ENCODE measurements at places on chromosomes 7 and 10.

GRCh38 chr7:151113344-151114150, 27.3 kb downstream of the AGAP3 start:
- no peak for DNase-seq

DNA sequence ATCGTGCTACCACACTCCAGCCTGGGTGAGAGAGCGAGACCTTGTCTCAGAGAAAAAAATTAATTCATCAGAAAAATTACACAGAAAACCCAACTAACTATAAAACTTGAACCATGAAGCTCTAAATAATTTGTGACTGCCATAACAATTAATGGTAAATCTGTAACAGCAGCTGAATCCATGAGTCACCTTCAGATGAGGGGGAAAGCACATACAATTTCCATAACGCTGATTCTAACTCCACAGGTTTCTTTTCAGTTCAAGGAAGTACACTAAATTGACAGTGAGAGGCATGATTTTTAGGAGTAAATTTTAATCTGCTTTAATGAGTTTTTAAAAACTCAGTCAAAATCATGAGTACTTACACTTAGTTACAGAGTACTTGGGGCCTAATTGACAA, 120.1 kb upstream of the NOBOX start:
- no peak for DNase-seq

DNA sequence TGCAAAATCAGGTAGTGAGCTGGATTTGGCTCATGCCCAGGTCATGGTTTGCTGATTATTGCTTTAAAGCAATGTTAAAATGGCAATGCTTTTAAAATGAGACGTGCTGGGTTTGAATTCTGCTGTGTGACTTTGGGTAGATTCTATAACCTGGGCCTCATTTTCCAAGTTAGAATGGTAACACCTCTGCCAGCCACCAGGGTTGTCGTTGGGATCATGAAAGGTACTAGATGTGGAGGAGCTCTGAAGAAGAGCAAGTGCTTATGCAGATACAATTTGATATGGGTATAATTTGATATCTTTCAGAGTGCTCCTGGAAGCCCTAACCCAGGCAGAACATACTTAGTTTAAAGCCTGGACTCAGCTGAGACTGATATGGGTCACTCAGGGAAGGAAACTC, 60.0 kb downstream of the EVX1 start:
- DNase-seq = no peak

DNA sequence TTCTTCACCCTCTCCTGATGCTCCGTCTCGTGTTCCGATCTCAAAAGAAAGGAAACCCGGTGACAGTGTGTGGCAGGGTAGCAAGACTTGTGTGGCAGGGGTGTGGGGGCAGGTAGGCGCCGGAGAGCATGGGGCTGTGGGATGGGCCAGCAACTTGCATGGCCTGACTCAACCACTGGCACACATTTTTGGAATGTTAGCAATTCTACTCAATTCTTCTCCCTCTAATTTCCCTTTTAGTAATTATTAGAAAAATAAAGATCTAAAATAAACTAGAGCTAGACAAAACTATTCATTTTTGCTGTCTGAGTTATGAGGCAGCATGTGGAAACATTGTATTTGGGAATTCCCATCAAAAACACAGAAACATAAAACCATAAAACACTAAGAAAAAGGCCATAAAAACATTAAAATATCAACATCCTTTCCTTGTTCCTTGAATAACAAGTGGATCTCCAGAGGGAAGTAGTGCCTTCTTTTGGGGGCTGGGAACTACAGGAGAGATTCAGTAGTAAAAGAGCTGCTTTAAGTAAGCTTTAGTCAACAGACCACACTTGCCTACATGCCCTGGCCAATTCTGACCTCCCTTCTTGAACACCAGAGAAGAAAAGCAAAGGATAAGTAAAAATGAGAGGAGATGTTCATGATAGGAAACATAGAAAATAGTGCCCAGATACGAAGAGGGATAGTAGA, 21.8 kb downstream of the SEMA3C start:
- DNase-seq = no peak

GRCh38 chr10:36302086-36302485, 660.0 kb upstream of the FZD8 start:
- no peak for DNase-seq

- no peak for DNase-seq
Observed at GRCh38 chr10:107814865-107815487, 650.5 kb upstream of the SORCS1 start.

DNA sequence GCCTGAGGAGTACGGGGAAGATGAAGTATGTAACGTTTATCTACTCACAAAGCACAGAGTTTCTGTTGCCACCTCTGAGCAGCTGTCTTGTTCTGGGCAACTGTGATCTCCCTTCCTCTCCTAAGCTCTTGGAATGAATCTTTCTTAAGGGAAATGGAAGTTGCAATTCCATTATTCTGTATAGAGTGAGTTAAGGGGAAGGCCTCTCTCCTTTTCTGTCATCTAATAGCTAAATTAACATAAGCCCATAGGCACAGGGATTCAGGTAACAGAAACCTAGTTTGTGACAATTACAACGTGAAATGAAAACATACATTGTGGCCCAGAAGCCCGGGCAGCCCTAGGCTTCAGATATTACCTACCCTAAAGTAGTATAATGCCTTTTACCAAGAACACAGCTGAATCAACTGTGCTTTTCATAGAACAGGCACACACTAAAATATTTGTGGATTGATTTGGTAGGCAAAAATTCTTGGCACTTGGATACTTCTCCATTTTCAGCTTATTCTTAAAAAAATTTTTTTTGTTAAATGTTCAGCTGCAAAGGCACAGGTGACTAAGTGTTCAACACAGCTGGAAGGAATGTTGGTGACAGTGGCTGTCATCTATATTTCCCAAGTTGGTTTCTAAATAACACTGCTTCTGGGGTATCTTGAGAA, 3.8 kb upstream of the PDCD4 start:
- no peak for DNase-seq

GRCh38 chr7:158682456-158682855, 22.1 kb downstream of the NCAPG2 start:
- DNase-seq = no peak

DNA sequence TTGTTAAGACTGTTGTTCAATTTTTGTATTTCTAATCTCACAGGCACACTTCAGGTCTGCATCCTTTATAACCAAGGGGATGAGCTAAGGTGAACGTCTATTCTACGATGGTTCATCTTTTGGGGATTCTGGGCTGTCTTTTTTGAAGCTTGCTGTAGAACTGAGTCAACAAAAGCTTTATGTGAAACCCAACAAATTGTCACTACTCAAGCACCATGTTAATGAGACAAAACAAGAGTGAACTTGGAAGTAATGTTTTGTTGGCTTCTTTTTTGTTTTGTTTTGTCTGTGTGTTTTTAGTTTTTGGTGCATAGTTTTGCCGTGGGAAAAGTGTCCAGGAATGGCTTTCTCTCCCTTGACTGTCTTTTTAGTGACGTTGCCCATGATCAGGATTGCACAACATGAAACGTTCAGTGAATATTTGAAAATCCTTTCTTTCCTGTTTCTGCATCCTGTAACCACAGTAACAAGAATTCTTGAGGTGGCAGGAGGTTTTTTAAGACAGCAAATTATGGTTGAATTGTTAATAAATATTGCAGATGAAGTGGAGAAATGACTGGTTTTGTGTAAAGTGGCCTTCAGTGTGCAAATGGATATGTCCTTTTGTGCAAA, 65.6 kb downstream of the WIPF3 start:
- DNase-seq = no peak

DNA sequence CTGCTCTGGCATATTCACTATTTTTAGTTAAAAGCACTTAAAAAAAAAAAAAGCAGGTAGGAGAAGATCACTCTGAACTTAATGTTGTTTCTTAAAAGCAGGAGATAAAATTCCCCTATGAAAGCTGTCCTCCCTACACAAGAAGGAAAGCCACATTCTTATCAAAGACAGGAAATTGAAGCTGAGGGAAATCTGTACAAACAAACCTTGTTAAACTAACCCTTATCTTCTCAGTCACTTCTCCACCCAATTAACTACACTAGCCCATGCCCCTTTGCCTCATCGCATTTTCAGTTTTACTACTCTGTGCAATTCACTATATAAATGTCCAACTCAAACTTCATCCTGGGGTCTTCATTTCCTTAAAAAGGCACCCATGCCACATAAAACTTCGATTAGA, 2.7 kb upstream of the CDCA7L start:
- DNase-seq = no peak

- DNase-seq = no peak
Observed at GRCh38 chr10:45256246-45256645, 59.2 kb downstream of the OR13A1 start.

DNA sequence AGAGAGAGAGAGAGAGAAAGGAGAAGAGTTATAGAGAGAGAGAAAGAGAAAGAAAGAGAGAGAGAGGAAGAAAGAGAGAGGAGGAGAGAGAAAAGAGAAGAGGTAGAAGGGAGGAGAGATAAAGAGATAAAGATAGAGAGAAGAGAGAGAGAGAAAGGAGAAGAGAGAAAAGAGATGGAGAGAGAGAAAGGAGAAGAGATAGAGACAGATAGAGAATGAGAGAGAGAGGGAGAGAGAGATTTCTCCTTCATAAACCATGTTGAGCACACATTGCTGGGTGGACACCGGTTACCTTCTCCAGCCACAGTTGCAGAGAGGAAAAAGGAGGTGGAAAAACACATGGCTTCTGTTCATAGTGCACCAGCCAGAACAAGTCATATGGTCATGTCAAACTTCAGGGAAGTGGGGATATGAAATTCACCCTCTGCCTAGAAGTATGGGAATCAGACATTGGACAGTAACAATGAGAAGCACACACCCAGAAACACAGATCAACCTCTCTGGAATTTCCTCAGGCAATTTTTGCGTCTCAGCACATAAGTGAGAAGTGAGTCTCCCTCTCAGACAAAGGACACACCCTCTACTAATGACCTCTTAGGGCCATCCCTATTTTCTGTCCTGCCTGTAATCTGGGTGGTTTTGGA, 172.5 kb upstream of the SVIL start:
- no peak for DNase-seq

DNA sequence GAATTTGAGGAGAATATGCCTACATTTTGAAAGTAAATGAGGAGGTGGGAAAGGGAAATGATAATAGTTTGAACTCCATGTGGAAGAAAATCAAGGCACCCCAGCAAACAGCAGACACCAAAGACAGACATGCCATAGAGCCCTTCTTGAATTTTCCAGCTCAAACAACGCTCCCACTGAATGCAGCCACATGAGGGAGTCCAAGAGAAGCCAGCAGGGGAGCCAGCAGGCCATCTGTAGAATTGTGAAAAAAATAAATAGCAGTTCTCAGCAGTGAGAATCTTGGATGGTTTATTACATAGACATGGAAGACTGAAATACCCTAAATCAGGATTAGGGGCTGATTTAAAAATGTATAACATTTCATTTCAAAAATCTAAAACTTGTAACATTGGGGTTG, 1567.3 kb upstream of the LRRTM3 start:
- DNase-seq = no peak

GRCh38 chr7:31890766-31891165, 179.4 kb downstream of the PDE1C start:
- no peak for DNase-seq

DNA sequence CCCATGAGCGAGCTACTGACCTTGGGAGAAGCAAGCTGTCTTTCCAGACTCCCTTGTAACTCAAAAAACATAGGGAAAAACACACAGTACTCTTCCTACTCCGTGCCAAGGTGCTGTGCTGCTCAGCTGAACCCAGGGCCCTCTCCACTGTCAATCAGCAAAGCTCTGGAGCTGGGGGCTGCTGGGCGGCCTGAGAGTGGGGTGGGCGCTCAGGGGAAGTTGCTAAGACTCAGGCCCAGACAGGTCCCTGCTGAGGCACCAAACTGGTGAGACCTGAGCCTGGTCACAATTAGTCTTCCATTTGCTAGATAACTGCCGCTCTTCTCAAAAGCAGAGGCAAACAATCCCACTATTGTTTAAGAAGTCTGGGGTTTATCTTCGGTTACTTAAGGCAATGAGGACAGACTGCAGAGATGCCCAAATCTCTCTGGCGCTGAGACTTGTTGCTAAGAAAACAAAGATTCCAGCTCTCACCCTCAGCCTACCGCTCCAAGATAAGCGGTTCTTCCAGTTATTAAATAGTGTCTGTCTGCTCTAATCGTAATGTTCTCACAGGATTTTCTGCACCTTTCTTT, 22.0 kb downstream of the STEAP1B start:
- no peak for DNase-seq

GRCh38 chr10:126770809-126771208, 100.3 kb upstream of the C10orf90 start:
- DNase-seq = no peak

- DNase-seq = no peak
Observed at GRCh38 chr7:143408686-143409561, at the start of gene EPHA1. EPHA1 (minus strand) TSS chr7:143408856; CDS start chr7:143408805, 51 bp downstream.

- no peak for DNase-seq
Observed at GRCh38 chr10:100357059-100357858, 10.2 kb downstream of the SCD start.

- DNase-seq = no peak
Observed at GRCh38 chr10:108450280-108450679, 1285.8 kb upstream of the SORCS1 start.

DNA sequence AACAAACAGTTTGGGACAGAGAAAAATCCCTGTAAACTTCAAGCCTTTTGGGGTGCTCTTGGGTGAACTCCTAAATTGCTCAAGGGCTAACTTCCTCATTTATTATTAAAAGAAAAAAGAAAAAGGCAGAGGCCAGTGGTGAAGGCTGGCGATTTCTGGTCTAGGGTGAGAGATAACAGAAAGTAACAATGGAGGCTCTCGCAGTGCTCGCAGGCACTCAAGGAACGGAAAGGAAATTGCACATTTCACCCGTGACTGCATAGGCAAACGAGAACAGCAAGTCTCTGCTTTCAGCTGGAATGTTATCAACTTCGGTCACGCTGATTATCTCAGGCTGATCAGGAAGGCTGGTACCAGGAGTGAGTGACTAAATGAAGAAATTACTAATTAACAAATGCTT, 70.7 kb downstream of the PRKAG2 start:
- DNase-seq = no peak

DNA sequence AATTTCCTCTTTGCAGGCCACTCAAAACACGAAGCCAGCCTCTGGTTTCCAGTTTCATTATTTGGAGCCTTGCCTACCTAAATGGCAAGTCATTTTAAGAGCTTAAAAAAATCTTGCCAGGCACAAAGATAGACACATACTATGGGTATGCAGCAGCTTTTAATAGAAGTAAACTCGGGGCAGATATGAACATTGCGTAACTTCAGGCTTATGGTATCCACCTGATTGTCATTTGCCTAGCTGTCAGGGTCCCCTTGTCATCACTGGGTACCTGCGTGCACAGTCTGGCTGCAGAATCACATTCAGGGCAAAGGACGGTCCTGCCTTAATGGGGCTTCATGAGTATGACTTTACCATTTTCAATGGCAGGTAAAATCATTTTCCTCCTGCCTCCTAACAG, 466.1 kb upstream of the NRP1 start:
- DNase-seq = no peak

- DNase-seq = no peak
Observed at GRCh38 chr10:54900584-54900983, 99.6 kb upstream of the PCDH15 start.

DNA sequence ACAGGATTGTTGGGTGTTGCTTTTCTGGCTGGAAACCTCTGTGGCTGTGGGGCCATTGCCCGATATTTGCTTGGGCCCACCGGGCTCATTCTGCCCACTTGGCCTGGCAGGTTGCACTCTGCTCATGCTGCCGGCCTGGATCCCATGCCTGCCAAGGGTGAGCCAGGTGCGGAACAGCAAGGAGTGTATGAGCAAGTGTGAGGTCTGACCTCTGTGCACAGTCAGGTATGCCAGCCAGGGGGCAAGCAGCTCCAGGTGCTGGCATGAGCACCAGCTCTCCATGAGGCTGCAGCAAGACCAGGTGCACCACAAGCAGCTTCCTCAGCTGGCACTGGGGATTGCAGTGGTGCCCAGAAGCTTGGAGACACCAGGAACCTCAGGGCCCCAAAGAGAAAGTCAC, 65.4 kb upstream of the KIF5B start:
- DNase-seq = no peak

Measured in stimulated activated CD4-positive, alpha-beta T cell treated with anti-CD3 and anti-CD28 coated beads, TNF-alpha, amount 100 ng/mL, for 1 hour (primary cell).